ENCODE measurements at places on chromosomes 12 and 14. TPM values are rescaled to one million over a fixed set of nuclear protein-coding genes. Genes with fewer than 3 reads are reported as not detected.

- no peak for DNase-seq
Measured at GRCh38 chr14:101072531-101072930, 169.0 kb upstream of the RTL1 start.

DNA sequence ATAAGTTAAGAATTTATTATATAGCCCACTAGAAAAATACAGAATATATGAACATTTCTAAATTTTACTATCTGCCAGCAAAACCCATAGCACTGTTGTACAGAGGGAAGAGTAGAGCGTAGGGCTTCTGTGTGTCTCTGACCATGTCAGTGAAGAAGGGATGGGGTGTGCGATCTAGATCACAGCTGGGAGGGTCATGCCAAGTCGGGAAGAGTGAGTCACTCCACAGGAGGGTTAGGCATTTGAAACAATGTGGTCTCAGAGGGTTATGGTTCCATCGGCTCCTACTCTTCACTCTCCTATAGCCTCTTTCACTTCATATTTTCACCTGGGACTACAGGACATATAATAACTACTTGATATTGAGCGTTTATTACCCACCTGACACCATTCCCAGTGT is 185.1 kb upstream of the DDHD1 start:
- DNase-seq, result no peak

DNA sequence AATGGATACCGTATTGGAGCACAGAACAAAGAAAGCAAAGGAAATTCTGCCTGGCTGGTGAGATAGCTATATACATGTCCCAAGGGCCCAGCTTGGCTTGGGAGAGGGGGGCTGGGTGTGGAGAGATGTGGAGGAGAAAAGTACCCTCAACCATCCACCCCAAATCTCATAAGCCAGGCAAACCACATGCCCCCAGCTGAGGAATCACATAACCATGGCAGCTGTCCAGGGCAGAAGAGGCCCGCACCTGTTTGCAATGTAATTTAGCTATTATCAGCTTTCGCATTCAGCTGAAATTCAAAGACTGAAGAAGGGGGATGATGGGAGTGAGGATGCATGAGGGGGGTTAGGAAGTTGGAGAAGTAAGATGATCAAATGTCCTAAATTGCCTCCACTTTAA is 196.1 kb downstream of the TBX5 start:
- DNase-seq, result no peak

TSPAN31 gene
- 30.5 TPM for total RNA-seq

OR6C68 gene
- not detected for total RNA-seq

Data from G401 (cell line).